ENCODE measurements at places on chromosomes 12 and 14. TPM values are rescaled to one million over a fixed set of nuclear protein-coding genes. Genes with fewer than 3 reads are reported as not detected.

The PRICKLE1 gene
- 21.1 TPM for total RNA-seq

The RHOF gene
- total RNA-seq, result 25.1 TPM

The FGF23 gene
- total RNA-seq, result not detected

The ZC2HC1C gene
- total RNA-seq, result 7.4 TPM

The OR6C68 gene
- not detected for total RNA-seq

The GPR84 gene
- total RNA-seq, result not detected

The VSX2 gene
- total RNA-seq, result not detected

The KRT1 gene
- total RNA-seq, result not detected

The DDHD1 gene
- 6.3 TPM for total RNA-seq

The KLHDC1 gene
- total RNA-seq, result 8.0 TPM

The IFI27L2 gene
- total RNA-seq, result 61.4 TPM

The ENDOU gene
- total RNA-seq, result 0.27 TPM

The CLEC14A gene
- 30.4 TPM for total RNA-seq

The SPTB gene
- 92.6 TPM for total RNA-seq

The GPRC5D gene
- not detected for total RNA-seq

The PPFIBP1 gene
- total RNA-seq, result 277 TPM

The CPNE6 gene
- total RNA-seq, result not detected

The STK38L gene
- 94.0 TPM for total RNA-seq

The DEPDC4 gene
- total RNA-seq, result 0.37 TPM

The P2RX2 gene
- total RNA-seq, result not detected

The PRIM1 gene
- 3.6 TPM for total RNA-seq

The NR1H4 gene
- total RNA-seq, result not detected

The SCN8A gene
- total RNA-seq, result 0.32 TPM

The NFYB gene
- total RNA-seq, result 33.8 TPM

The NPFF gene
- total RNA-seq, result not detected

The HVCN1 gene
- 8.0 TPM for total RNA-seq

The DDN gene
- 0.52 TPM for total RNA-seq

The AGAP2 gene
- total RNA-seq, result 8.4 TPM

The IFNG gene
- total RNA-seq, result not detected

The NACA gene
- 467 TPM for total RNA-seq

The EXOC3L4 gene
- not detected for total RNA-seq

All from heart left ventricle (tissue), 16 donors.